ENCODE measurements at places on chromosomes 2 and 18. TPM values are rescaled to one million over a fixed set of nuclear protein-coding genes. Genes with fewer than 3 reads are reported as not detected.

The PAPOLG gene
- total RNA-seq, result 42.8 TPM

The WNT10A gene
- not detected for total RNA-seq

The OR6B2 gene
- total RNA-seq, result not detected

The OTOS gene
- not detected for total RNA-seq

The FSIP2 gene
- 12.7 TPM for total RNA-seq

The GPR39 gene
- total RNA-seq, result 1.4 TPM

The PDE11A gene
- 0.62 TPM for total RNA-seq

The MYO7B gene
- total RNA-seq, result 0.03 TPM

The TCF7L1 gene
- 1.0 TPM for total RNA-seq

Data from neural progenitor cell (in vitro differentiated cells).